ENCODE measurements at places on chromosomes 5 and 9.

DNA sequence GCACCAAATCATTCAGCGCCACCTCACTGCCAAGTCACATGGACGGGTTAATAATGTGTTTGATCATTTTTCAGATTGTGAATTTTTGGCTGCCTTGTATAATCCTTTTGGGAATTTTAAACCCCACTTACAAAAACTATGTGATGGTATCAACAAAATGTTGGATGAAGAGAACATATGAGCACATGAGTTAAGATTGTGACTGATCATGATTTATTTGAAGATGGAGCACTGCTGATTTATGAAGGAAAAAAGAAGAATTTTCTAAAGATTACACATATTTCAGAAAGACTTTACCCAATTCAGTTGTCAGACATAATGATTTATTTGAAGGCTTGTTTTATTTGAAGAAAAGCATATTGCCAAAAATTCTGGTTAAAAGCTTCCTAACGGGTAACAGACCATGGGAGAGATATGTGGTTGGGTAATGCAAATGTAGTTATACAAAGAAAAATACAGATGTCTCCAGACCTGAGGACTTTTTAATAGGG, 37.4 kb downstream of the TNFAIP8 start:
- DNase-seq: no peak

GRCh38 chr5:139562847-139563246, 1.7 kb downstream of the UBE2D2 start:
- no peak for DNase-seq

- DNase-seq: no peak
Observed at GRCh38 chr9:75993434-75993833, 103.0 kb downstream of the PCSK5 start.

DNA sequence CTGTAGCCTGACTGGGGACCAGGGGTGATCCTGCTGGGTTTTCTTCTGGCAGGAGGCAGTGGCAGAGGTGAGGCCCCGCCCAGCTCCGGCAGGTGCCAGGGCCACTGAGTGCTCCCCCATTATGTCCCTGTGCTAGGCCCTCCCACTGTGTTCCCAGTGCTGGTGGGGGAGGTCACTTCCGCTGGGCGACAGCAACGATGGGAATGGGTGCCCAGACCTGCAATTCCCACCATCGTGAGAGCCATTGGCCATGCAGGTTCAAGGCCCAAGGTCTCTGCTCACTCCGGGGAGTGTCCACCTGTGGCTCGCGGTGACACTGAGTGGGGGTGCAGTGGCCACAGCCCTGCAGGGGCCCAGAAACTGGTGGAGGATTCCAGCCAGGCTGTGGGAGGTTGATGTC, 98.6 kb downstream of the RXRA start:
- no peak for DNase-seq

- DNase-seq: no peak
Observed at GRCh38 chr9:128396970-128397613, 23.6 kb upstream of the CERCAM start.

DNA sequence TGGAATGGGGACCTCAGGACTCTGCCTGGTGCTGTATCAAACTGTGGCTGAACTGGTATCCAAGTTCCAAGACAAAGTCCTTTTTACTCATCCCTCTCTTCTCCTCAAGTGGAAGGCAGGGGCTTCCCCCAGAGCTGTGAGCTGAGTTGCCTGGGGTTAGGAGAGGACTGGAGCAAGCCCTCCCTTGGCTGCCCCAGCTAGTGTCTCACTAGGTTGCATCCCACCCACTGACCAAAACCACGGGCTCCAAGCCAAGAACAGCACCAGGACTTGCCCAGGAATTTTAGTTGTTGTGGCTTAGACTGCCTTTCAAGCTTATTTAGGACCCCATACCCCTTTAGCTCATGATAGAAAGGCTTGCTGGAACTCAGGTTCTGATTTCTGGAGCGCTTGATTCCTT, 158.7 kb upstream of the TNC start:
- DNase-seq: no peak

- no peak for DNase-seq
Observed at GRCh38 chr9:125332527-125332926, 70.9 kb downstream of the GAPVD1 start.
